ENCODE measurements at places on chromosomes 4 and X.

DNA sequence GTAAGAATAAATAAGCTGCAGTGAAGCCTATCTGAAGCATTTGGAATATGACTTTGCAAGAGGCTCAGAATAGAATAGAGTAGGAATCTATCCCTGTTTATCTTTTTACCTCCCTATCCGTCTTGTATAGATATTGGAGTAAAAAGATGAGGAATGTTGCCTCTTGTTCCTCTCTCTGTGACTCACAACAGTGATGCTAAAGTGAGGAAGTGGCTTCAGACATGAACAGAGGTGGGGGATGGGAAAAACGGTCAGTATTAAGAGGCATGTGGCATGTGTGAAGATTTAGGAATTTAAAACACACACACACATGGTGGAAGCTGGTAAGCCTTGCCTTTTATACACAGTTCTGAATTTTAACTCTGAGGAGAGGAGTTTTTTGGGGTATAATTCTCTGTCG is 3.8 kb upstream of the DCAF4L1 start:
- no peak for DNase-seq

DNA sequence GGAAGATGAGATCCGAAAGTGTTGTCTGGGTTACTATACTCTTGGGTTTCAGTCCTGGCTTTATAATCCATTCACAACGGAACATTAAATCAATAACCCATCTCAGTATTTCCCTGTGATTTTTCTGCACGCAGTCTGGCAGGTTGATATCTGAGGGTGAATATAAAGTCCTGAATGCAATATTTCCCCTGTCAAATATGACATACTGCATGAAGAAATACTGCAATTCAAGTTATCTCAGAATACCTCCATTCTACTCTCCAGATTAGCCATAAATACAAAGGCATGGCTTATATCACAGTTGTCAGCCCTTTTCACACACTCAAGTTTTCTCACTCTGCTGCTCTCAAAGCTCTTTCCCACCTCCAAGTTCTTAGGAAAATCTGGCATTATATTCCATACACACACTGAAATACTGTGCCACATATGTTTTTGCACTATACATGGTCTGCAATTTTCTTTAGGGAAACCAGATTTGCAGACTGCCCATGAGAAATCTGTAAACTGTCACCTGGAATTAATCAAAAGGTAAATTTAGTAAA is 64.7 kb downstream of the WDFY3 start:
- no peak for DNase-seq

DNA sequence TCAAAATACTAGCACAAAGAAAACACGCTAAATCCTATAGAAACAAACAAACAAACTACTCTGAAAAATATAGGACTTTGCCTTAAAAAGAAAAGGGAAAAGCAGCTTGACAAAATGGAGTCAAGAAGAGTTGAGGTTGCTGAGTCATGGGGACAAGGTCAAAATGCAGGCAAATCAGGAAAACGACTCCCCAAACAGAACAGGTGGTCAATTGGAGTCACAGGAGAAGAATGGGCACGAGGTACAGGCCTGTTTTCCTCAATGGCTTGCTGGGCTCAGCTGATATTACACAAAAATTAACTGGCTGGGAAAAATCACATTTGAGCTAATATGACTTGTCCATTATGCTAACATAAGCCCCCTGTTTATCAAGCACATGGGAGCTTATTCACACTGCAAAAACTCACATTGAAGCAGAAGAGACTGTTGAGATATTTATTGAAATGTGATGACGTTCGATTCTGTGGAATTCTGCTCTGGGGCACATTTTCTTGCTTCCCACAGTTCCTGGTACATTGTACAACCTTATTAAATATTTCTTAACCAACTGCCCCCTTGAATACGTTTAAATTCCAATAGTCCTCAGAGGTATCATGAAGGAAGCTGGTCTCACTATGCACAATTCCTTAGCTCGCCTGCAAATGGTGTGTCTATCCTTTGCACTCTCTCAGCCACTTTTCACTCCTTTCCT is 1622.1 kb downstream of the STIM2 start:
- no peak for DNase-seq

DNA sequence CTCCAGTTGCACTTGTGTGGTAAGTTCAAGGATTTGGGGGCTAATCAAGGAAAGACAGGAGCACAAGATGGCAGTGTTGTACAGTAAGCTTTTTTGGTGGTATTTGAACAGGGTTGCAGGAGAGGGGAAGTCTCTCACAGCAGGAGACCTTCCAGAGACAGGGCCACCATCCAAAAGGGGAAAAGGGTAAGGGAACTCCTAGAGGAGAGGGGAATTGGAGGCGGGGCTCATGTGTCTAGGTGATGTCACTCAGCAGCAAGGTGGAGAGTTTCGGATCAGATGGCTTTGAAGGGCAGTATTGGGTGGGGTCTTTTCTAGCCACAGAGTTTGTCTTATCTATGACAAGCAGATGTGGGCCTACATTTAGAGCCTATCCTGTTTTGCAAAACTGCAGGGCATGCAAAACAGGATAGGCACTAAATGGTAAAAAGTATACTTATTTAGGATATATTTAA is 13.4 kb upstream of the RNF175 start:
- DNase-seq, result no peak

DNA sequence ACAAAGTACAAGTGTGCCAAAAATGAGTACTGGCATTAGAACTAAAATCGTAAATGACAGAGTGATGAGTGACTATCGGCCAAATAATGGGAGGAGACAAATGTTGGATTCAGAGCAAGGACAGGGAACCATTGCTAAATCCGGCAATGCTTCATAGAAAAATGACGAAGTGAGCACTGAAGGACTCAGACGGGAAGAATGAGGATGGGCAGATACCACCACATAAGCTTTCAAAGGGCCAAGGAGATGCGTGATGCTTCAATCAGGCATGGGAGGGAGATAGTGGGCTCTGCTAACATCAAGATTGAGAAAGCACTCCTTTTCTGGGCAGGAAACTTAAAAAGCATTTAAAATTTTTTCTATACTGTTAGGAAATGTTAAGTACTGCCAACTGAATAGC is 21.6 kb downstream of the RBBP7 start:
- no peak for DNase-seq
